T-helper 17 cell (primary cell): ENCODE measurements at places on chromosomes 12 and 14. TPM values are rescaled to one million over a fixed set of nuclear protein-coding genes. Genes with fewer than 3 reads are reported as not detected.

- DNase-seq, result no peak
Measured at GRCh38 chr14:50786751-50787464, 44.1 kb downstream of the NIN start.

DNA sequence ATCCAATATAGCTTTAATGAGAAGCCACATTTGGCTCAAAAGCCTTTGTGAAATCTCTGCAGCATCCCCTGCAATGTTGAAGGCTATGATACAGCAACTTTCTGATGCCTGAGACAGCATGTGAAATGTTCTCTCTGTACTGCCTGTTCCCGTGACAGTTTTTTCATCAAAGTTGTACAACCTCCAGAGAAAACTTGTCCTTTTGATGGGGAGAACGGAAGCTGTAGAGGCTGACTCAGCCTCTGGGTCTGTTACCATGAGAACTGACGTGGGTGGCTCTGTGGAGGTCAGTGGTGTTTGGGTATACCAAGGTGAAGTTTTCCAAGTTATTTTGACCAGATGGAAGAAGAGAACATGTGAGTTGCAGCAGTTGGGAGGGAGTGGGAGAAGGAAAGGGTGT, 17.0 kb downstream of the SLC4A8 start:
- no peak for DNase-seq

DNA sequence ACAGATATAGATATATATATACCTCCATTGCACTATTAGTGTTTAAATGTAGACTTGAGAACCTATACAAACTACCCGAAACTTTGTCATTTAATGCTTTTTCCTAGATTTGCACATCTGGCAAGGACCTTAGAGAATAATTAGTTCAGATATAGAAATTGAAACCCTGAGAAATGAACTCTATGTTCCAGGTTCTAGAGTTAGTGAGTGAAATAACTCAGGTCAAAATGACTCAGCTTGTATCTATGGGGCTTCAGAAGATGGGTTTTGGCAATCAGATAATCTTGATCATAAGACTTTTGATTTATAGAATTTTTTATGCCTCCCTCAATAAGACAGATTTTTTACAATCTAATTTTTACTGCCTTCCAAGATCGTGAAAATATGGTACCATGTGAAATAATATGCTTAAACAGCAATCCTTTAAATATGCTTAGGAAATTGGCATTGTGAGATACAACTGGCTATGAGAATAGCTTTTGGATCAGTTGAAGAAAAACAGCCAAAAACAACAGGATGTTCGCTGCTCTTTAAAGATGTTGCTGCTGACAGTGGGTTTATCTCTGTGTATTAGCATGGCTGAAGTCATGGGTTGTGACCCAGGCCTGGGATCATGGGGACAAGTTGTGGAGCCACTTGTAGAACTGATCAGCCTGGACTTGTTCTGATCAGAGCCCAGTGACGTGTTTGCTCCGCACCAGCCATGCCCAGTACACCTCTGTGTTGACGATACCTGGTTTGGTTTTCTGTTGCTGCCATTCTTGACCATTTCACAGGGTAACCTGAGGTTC, 63.6 kb downstream of the TTLL5 start:
- DNase-seq, result no peak

DNA sequence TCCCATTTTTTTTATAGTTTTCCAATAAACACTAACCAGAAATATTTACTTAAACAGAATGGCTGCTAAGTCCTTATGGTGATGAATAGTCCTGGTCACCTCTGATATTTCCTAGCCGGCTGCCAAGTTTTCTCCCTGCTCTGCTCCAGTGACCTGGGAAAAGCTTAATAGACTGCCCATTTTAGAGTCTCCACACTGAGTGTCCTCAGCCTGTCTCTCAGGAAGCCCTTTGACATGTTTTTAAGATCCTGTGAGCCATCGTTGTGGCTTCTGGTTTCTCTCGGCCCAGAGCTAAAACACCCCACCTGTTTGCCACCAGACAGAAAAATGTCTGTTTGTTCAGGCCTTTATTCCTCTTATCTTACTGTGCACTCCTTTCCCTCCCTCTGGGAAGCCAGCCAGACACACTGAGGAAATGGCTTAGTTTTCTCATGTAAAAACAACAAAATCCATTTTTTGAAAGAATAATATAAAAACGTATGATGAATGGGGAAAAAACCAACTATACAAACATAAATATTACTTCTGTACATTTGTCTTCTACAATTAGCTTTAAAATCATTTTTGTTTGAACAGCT, 25.4 kb upstream of the ALDH2 start:
- DNase-seq, result no peak

Gene KRT80
- total RNA-seq, result not detected

Gene CLEC9A
- total RNA-seq, result 0.18 TPM

Gene LRRC43
- total RNA-seq, result not detected

Gene ANO4
- total RNA-seq, result not detected

Gene PGAM5
- total RNA-seq, result 23.8 TPM

Gene CLIP1
- total RNA-seq, result 81.1 TPM

Gene PKP2
- 0.37 TPM for total RNA-seq

Gene OVCH1
- total RNA-seq, result not detected

Gene LRIG3
- total RNA-seq, result not detected
